Stomach (tissue), 19 donors: ENCODE measurements at places on chromosomes 6 and 20.

DNA sequence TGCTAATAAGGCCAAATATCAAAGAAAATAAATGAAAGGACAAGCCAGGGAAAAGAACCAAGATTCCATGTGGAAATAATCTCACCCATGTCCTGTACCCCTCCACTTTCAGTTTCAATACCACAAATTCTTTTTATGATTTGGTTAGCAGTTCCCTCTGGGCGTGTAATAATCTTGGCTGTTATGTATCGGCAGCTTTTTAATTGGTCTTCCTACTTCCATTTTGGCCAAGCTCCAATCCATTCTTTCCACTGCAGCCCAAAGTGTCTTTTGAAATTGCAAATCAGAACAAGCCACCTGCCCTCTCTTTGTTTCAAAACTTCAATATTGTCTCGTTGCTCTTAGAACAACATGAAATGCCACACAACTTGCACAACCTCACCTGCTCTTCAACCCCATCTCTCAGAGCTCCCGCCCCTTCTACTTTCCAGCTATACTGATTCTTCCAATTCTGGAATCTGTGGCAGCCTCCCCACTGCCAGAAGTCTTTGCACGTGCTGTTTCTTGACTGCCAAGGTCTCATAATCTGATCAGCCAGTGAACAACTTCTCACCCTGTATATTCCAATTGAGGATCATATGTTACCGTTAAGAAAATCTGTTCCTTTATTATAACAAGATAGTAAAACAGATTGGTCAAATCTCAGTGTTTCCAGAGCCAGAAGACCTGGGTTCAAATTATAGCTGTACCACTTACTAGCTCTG is 354.5 kb downstream of the CBLN4 start:
- no peak for DNase-seq

GRCh38 chr20:56628015-56628872 is 862 bp upstream of the TFAP2C start:
- no peak for DNase-seq

DNA sequence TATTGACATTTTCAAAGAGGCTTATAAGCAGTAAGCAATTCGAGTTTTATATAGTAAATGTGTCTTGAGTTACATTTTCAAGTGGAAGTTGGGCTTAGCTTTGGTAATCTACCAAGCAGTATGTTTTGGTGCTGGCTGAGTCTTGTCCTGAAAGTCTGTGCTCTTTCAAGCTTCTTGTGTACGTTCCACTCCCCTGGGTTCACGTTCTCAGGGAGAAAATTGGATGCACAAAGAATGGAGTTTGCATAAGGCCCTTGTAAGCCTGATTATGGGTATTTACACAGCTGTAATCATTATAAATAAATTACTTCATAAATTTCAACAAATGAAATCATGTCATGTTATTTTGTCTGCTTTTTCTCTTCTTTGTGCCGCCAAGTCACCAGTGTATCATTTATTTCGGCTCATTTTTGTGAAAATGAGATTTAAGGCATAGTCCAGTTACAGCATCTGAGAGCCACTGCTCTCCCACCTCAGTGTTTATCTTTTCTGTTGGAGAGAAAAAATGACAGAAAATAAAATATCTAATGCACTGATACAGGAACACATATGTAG is 262.5 kb downstream of the BTBD3 start:
- peak; percentile 39 for DNase-seq

DNA sequence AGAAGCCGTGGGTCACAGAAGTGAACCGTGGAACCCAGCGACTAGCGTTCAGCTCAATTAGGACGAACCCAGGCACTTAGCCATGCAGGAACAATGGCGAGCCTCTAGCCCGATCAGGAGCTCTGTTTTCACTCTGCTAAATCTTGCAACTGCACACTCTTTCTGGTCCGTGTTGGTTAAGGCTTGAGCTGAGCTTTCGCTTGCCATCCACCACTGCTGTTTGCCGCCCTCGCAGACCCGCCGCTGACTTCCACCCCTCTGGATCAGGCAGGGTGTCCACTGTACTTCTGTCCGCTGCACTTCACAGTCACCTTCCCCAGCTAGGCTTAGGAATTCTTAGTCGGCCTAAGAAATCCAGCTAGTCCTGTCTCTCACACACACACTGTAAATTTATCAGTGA is 25.7 kb upstream of the SLC32A1 start:
- DNase-seq: no peak

GRCh38 chr6:113439866-113440265 is 417.3 kb upstream of the MARCKS start:
- no peak for DNase-seq

DNA sequence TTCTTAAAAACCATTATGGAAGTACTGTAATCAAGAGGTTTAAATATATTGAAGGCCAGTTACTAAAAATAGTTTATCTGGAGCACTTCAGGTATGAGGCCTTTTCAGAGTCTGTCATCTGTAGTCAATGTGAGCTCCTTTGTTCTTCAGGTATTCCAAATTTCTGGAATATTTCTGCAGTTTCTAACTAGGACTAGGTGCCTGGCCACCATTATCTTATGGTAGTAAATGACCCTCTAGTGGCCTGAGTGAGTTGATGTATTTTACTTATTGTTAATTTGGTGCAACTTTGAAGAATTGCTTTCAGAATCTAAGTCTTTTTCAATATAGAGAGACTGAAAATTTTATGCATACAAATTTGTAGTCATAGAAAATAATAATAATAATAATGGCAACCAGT is 95.2 kb upstream of the FLRT3 start:
- no peak for DNase-seq

DNA sequence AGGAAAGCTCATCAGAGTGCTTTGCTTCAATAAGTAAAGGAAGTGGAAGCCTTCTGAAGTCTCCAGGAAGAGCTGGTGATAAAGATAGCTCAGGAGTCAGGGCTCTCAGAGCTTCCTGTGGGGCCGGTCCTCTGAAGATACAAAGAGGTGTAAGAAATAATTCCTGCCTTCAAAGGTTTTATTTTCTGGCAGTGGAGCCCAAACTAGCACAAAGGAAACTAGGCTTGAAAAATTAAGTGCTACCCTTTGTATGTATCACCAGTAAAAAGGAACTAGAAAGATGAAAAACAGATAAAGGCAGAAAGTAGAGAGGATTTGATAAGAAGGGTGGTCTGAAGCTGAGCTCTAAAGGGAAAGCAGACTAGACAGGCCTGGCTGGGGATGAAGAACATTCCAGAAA is 204.1 kb upstream of the SASH1 start:
- no peak for DNase-seq
